Fibroblast of villous mesenchyme (primary cell): ENCODE measurements at places on chromosomes 16 and 17. TPM values are rescaled to one million over a fixed set of nuclear protein-coding genes. Genes with fewer than 3 reads are reported as not detected.
A peak's percentile ranks its signal among the peaks of the same experiment; 100 is the strongest.

The NKD1 gene
- total RNA-seq, result under 0.01 TPM in 1 of 2 replicates, not detected in the other

DNA sequence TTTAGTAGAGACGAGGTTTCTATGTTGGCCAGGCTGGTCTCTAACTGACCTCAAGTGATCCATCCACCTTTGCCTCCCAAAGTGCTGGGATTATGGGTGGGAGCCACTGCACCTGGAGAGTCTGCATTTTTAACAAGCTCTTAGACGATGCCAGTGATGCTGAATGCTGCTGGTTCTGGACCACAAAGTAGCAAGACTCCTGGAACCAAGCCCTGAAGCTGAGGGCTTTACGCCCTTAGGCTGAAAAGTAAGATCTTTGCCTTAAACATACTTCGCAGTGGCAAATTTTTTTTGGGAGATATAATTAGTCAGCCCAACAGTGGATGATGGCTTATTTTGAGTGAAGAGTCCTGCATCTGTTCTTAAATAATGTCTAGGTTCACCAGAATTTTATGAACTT, 14.0 kb downstream of the METTL9 start:
- DNase-seq, result no peak

- peak; percentile 66 for DNase-seq
These were observed 16.5 kb downstream of the CCDC102A start for GRCh38 chr16:57519796-57520360.

The KRT10 gene
- total RNA-seq, result 3.0 and 3.2 TPM in 2 replicates

The MEIOC gene
- total RNA-seq, result under 0.01 and 0.43 TPM in 2 replicates

The IL21R gene
- 0.43 and 1.9 TPM in 2 replicates for total RNA-seq

The KIF2B gene
- total RNA-seq, result not detected in 2 replicates

DNA sequence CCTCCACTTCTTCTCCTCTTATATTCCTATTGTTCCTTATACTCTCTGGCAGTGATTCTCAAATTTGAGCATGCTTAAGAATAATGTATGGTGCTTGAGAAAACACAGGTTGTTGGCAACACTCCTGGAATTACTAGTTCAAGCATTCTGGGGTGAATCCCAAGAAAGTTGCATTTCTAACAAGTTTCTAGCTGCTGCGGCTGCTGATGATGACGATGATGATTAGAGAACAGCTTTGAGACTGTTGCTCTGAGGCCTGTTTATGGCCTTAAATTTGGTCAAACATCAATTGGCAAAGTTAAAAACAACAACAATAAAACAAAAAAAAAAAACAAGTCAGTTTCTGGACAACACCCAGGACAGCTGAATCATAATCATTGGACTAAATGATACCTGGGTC, 961.9 kb downstream of the CDH11 start:
- peak; percentile 29 for DNase-seq

GRCh38 chr17:44636562-44636961, 19.7 kb upstream of the MEIOC start:
- DNase-seq, result peak; percentile 73

GRCh38 chr16:55691771-55692170, 36.0 kb downstream of the SLC6A2 start:
- no peak for DNase-seq

GRCh38 chr17:77373299-77374169, 232.8 kb downstream of the SEC14L1 start:
- DNase-seq, result peak; percentile 47

- no peak for DNase-seq
These were observed 19.7 kb downstream of the FOXL1 start for GRCh38 chr16:86597880-86598606.

DNA sequence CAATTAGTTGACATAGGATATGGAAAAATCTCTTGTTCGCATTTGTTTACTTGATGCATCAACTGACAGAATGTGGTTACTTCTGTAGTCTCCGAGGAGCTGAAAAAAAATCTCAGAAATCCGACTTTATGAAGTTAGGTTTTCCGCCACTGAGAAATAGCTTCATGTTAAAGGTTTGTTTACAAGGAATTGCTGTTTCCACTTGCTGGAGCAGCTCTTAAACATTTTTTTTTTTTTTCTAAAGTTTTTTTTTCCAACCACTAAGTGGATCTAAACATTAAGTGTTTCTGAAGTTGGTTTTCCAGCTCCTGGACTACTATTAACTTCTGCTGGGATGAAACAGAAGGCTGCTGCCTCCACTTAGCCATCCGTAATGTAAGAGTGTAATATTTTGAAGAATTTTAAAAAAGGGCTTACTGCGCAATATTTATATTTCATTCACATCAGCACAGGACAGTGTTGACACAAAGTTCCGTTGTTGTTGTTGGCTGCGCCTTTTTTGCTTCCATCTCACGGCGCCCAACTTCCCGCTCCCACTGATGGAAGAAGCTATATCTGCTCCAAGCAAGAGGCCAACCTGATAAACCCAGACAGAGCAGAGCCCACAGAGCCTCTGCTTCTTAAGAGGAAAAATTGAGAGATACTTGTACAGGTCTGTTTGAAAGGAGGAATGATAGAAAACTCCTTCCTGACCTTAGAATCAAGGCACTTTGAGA, 167.7 kb upstream of the KCNJ16 start:
- DNase-seq, result no peak

DNA sequence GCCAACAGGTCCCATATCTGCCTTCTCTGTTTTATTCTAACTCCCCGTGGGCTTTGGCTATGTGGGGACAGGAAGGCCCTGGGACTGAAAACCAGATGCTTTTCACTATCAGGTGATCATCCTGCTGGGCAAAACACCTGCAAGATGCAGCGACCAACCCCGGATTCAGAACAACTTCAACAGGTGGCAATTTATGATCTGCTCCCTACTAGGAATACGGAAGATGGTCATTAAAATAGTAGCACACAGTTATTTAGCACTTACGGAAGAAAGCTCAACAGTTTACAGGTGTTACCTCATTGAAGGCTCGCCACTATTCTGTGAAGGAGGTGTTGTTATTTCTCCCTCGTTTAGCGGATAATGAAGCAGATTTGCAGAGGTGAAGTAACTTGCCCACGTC, 7.8 kb upstream of the SLC5A11 start:
- no peak for DNase-seq

The JPH3 gene
- not detected in 2 replicates for total RNA-seq

The MYO15A gene
- 0.43 and 0.97 TPM in 2 replicates for total RNA-seq
